ENCODE measurements at places on chromosomes 1 and 21.
A peak's percentile ranks its signal among the peaks of the same experiment; 100 is the strongest.

GRCh38 chr1:24996983-24997893 is 67.2 kb upstream of the RUNX3 start:
- DNase-seq, result no peak

- no peak for DNase-seq
Observed at GRCh38 chr1:205270764-205271163, 43.0 kb downstream of the TMCC2 start.

GRCh38 chr1:221148660-221149059 is 269.4 kb downstream of the HLX start:
- no peak for DNase-seq

GRCh38 chr1:236645016-236645680 is 40.8 kb upstream of the HEATR1 start:
- no peak for DNase-seq

DNA sequence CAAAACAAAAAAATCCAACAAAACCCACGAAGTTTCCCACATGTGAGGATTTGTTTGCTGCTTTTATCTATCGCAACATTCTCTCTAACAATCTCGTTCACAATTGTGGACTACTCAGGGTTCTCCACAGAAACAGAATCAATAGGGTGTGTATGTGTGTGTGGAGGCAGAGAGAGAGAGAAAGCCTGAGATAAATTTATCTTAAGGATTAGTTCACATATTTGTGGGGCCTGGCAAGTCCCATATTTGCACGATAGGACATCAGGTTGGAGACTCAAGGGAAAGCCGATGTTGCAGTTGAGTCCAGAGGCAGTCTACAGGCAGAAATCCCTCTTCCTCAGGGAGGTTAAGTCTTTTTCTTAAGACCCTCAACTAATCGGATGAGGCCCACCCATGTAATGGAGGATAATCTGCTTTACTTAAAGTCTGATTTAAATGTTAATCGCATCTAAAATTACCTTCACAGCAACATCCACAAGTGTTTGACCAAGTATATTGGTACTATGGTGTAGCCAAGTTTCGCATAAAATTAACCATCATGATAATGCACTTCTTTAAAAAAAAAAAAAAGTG is 31.7 kb downstream of the ADAMTS1 start:
- no peak for DNase-seq

DNA sequence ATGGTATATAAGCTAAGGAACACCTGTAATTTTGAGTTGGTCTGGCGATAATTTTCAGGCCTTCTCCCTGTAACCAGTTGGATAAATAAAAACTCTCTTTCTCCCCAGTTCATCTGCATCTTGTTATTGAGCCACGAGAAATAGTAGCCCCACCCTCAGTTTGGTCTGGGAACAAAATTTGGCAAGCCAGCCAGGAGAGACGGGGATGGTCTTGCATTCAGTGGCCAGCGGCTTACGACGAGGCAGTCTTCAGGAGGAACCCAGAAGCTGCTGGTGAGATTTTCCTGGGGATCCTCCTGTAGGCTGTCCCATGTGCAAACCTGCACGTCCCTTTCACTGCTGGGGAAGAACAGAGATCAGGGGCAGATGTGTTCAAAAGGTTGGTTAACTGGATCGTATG is 174.6 kb downstream of the PLA2G4A start:
- no peak for DNase-seq

DNA sequence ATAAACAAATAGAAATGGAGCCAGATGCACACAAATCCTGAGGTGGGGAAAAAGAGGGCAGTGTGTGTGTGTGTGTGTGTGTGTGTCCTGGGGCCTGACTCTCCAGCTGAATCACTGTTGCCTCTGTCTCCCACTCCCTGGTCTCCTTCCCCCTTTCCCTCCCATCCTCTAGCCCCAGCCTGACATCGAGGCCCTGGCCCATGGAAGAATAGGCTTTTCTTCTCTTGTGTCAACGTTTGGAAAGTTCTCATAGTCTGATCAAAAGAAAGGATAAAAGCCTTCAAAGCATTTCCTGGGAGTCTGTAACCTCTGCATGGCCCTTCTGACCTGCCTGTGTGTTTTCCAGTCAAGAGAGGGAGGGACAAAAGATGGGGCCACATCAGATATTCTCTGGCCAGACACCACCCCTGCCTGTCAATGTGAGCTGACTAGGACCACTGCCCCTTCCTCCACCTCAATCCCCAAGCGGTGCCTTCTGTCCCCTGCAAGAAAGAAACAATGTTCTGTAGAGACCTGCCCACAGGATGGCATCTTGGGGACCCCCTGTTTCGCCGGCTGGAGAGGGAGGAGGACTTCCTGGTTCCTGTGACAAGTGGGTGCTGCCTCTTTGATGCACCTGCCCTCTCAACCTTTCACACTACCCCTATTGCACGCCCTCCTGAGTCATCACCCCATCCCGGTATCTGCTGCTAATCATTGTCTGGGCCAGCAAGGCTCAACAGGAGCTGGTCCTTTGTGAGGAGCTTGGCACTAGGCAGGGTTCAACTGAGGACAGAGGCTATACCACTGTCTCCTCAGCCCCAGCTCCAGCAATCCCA is 16.2 kb downstream of the KCNJ10 start:
- no peak for DNase-seq

- DNase-seq, result no peak
Observed at GRCh38 chr21:42883921-42884320, 4.6 kb upstream of the WDR4 start.

DNA sequence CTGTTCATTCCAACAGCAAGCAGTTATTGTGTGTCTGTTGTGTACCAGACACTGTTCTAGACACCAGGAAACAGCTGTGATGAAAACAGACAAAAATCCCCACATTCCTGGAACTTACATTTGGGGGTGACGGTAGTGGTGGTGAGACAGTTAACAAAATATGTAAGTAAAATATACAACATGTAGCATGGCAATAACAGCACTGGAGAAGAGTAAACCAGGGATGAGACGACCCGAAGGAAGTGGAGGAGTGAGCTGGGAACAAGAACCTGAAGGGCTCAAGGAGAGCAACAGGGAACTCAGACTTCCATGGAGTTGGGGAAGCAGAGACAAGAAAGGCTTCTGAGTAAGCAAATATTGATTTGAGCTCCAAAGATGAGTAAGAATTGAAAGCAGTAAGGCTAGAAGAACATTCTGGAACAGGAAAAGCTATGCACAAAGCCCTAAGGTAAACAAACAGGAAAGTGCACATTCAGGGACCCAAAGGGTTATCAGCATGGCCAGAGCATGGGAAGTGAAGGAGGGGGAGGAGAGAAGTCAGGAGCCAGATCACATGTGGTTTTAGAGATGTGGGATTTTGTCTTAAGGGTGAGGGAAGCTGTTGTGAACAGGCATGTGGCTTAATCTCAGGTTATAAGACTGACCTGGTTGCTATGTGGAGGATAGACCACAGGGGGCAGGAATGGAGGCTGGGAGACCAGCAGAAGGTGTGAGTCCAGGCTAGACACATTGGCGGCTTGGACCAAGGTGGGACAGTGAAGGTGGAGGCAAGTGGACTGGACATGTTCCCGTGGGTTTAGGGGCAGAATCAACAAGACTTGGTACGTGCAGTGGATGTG is 7.3 kb downstream of the CSF1 start:
- peak; percentile 69 for DNase-seq

GRCh38 chr1:51953079-51953478 is 37.4 kb downstream of the RAB3B start:
- no peak for DNase-seq
